Activated T-cell treated with anti-CD3 and anti-CD28 coated beads, Interleukin-2, amount 50 U/mL, for 24 hours (primary cell): ENCODE measurements at places on chromosomes 6 and 20.

GRCh38 chr6:156989159-156989806 lies 212.1 kb downstream of the ARID1B start:
- no peak for DNase-seq

GRCh38 chr6:36844232-36845170 lies 5.3 kb upstream of the CPNE5 start:
- no peak for DNase-seq

DNA sequence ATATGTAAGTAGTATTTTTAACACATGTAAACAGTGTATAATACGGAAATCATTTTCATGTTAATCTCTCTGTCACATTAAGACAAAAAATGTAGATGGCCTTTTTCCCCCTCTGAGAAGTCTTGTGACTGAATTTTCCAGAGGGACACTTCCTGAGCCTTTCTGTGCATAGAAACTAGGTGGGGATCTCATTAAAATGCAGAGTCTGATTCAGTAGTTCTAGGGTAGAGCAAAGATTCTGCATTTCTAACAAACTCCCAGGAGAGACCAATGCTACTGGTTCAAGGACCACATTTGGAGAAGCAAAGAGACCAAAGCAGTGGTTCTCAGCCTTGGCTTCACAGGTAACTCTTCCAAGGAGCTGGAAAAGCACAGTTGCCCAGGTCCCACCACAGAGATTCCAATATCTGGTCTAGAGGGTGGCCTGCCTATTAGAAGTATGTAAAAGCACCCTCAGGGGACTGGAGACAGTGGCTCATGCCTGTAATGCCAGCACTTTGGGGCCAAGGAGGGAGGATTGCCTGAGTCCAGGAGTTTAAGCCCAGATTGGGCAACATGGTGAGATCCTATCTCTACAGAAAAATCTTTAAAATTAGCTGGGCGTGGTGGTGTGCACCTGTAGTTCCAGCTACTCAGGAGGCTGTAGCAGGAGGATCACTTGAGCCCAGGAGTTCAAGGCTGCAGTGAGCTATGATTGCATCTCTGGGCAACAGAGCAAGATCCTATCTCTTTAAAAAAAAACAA lies 378.5 kb downstream of the KIF16B start:
- DNase-seq = no peak

GRCh38 chr6:49892280-49892679 lies 25.9 kb upstream of the CRISP1 start:
- no peak for DNase-seq

- no peak for DNase-seq
These were observed 47.4 kb upstream of the CCDC28A start for GRCh38 chr6:138726066-138726756.

- no peak for DNase-seq
These were observed 9.2 kb downstream of the ECI2 start for GRCh38 chr6:4125933-4126864.

GRCh38 chr6:69019832-69020231 lies 384.8 kb downstream of the ADGRB3 start:
- no peak for DNase-seq

DNA sequence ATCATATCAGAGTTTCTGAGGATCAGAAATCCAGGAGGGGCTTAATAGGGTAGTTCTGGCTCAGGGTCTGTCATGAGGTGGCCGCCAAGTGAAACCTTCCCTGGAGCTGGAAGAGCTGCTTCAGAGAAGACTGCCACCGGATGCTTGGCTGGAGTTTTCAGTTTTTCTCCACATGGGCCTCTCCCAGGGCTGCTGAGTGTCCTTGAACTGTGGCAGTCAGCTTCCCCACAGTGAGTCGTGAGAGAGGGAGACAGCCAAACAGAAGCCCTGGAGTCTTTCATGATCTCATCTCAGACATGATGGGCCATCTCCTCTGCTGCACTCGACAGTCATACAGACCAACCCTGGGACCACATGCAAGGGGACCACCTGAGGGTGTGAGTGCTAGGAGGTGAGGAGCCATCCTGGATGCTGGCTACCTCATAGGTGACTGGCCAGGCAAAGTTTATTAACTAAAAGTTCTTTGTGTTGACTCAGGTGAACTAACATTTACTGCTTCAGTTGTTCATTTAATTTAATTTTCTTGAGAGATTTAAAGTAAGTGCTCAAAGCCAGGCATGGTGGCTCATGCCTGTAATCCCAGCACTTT lies 71.5 kb downstream of the SHLD1 start:
- DNase-seq = no peak

GRCh38 chr6:71491844-71492243 lies 203.2 kb downstream of the OGFRL1 start:
- DNase-seq = no peak

- DNase-seq = no peak
These were observed 420 bp downstream of the SOX4 start for GRCh38 chr6:21593927-21594415.

DNA sequence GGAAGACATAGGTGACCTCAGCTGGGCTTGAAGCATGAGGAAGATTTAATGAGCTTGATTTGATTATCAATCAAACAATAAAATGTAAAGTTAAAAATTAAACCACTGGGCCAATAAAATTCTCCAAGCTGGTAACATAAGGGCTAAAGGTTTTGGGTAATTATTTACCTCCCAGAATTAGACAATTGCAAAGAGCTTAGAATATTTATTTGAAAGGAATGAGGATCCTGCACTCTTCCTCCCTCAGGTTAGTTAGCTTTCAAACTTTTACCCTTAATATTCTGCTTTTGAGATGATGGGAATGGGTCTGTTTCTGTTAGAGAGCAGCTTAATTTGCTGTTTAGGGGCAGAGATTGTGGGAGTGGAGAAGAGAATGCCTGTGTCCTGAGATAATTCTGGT lies at the start of gene SLC17A4:
TSS of gene SLC17A4 (plus strand) at position 208 of the 400 bp plus-strand sequence. CDS start 7,221 bp downstream, outside the sequence.
- no peak for DNase-seq

- no peak for DNase-seq
These were observed 158.3 kb upstream of the IRAK1BP1 start for GRCh38 chr6:78709021-78709420.

- no peak for DNase-seq
These were observed 75.8 kb upstream of the RIN2 start for GRCh38 chr20:19682249-19682648.

DNA sequence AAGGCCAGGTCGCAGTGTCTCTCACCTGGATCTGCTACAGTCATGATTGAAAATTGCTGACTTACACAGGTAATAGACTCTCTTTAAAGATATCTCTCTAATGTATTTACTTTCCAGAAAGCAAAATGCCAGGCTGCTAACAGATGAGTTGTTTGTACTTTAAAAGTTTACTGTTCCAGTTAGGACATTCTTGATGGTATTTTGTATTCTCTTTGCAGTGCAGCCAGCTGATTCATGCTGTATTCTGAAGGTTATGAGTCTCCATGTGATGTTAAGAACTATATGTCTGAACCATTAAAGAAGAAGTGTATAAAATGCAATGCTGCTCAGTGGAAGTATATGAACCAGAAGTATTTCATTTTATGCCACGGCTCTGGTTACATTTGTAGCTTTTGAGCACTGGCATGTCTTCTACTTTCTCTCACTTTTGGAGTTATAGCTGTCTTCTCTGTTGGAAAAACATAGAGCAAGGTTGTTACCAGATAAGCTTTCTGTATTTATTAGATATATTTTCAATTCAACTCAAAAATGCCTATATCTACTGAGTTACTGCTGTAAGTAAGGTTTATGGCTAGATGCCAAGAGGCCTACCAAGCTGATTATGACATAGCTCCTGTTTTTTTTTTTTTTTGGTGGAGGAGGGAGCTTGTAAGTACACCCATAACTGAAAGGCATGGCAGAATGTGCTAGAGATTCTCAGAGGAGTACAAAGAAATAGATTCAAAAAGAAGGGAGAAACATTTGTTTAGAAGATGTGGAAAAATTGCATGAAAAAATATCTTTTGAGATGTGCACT lies 130.5 kb upstream of the MAN1A1 start:
- DNase-seq = no peak

GRCh38 chr20:57060407-57061050 lies 205.9 kb downstream of the BMP7 start:
- DNase-seq = no peak

GRCh38 chr6:143348531-143348930 lies 102.0 kb downstream of the ADAT2 start:
- DNase-seq = no peak

- DNase-seq = peak; percentile 94
These were observed at the start of gene SF3B5 for GRCh38 chr6:144095134-144096002. Gene SF3B5 (minus strand): TSS chr6:144095573. CDS start chr6:144095497, 76 bp downstream.

GRCh38 chr6:13407709-13408695 lies 79.4 kb downstream of the GFOD1 start:
- DNase-seq = no peak

DNA sequence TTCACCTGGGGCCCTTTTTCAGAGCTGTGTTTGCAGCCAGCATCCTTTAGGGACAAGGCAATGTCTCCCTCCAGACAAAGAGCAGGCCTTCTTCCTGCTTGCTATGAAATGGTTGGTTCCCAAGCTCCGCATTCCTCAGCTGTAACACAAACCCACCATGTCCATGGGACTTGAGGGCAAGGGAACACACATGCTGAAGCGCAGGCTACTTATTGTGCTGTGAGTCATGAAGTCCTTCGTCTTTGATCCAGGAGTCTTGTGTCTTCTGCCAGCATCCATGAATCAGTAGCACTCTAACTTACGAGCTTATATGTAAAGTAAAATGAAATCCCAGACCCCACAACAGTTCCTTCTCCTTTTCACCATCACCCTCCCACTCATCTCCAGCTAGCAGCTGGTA lies 59.0 kb downstream of the ANKRD60 start:
- no peak for DNase-seq

DNA sequence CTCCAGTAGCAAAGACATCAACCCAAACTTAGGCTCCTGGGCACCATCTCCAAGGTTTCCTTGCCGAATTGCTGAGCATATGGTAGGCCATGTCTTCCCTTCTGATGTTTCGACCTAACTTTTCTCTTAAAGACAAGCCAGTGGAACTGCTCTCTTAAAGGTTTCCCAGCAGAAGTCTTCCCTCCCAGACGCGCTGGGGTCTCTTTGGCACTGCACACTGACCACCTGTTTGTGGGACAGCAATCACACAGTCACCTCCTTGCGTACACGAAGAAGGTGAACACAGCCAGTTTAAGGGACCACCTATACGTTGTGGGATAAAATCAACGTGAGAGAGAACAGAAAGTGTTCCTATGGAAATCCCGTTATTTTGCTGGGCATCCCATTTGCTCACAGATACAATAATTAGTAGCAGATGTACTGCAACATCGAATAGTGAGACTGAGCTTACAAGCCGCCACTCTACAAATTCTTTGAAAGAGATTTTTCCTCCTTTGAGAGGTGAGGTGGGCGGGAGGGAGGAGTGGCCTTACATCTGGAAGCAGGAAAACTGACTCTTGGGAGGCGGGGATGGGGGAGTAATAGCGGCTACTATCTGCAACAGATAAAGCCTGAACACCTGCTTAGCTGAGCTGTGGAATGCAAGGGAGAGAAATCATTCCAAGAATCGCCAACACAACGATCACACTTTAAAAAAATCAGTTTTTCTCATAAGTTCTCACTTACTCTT lies 9.9 kb downstream of the GRIK2 start:
- no peak for DNase-seq

- DNase-seq = no peak
These were observed 55.5 kb downstream of the BMP7 start for GRCh38 chr20:57210911-57211280.

GRCh38 chr20:33999025-33999649 lies 5.4 kb downstream of the RALY start:
- DNase-seq = no peak

GRCh38 chr6:157513619-157514485 lies 132.9 kb downstream of the ZDHHC14 start:
- DNase-seq = no peak

- DNase-seq = no peak
These were observed 307.4 kb downstream of the EYA4 start for GRCh38 chr6:133548423-133549159.

- DNase-seq = no peak
These were observed 42.0 kb downstream of the PGM3 start for GRCh38 chr6:83151114-83151513.

- no peak for DNase-seq
These were observed 17.7 kb downstream of the RIPOR3 start for GRCh38 chr20:50673466-50674137.

GRCh38 chr20:63594043-63594561 lies 20.1 kb upstream of the HELZ2 start:
- no peak for DNase-seq

DNA sequence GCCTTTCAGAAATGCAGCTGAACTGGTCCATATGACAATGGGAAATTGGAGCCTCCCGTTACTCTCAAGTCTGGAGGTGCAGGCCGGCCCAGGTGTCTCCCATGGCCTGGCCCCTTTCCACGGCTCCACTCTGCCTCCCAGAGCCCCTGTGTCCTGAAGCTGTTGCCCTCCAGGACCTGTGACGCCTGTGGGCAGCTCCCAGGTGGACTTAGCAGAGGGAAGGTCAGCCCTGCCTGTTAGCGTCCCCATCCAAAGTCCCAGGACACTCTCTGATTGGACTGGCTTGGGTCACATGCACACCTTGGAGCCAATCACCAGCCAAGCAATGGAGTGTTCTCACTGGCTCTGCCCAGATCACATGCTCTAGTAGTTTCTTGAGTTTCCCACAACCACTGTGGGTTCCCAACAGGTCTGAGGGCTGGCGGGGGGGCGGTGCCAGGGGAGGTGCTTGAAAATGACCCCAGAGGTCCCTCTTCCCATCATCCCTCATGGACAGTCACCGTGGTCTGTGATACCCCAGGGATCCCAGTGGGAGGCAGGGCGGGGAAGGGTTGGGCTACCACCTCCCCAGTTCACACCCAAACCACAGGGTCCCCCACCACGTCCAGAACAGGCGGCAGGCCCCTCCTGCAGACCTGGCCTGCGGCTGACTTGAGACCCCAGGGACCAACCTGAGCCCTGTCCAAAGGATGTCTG lies 135.6 kb downstream of the TAF4 start:
- DNase-seq = no peak

- no peak for DNase-seq
These were observed 290.0 kb downstream of the TFAP2B start for GRCh38 chr6:51108563-51109234.

GRCh38 chr6:160265869-160266476 lies 7.4 kb upstream of the SLC22A2 start:
- DNase-seq = no peak

GRCh38 chr20:33249456-33249855 lies 13.7 kb downstream of the BPIFA1 start:
- DNase-seq = no peak

- peak; percentile 91 for DNase-seq
These were observed 23.0 kb upstream of the GTSF1L start for GRCh38 chr20:43749734-43750294.

- no peak for DNase-seq
These were observed 8.7 kb upstream of the SALL4 start for GRCh38 chr20:51811042-51811355.

GRCh38 chr6:17912521-17912920 lies 74.9 kb downstream of the KIF13A start:
- no peak for DNase-seq

GRCh38 chr20:59078231-59078630 lies 35.6 kb upstream of the PRELID3B start:
- no peak for DNase-seq

DNA sequence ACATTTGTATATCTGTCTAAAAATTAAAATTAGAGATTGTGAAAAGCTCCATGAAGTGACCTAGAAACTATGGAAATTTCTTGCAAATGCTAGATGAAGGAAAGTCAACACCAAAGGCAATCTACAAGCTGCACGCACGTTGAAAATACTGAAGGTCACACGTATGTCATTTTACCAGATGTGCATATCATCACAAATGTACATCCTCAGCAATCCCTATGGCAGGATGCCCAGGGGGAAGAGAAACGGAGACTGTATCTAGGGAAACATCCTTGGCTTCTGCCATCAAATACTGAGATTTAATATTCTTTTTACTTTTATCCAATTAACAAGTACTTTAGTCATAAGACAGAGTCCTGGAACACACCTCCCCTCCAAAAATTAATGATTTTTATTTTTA lies 672.0 kb downstream of the RNF144B start:
- DNase-seq = no peak
